ENCODE measurements at places on chromosomes 1 and 21. TPM values are rescaled to one million over a fixed set of nuclear protein-coding genes. Genes with fewer than 3 reads are reported as not detected.

The OR6N1 gene
- total RNA-seq: not detected

The TMEM82 gene
- 2.7 TPM for total RNA-seq

The TMEM54 gene
- 50.1 TPM for total RNA-seq

The VWA5B1 gene
- not detected for total RNA-seq

The DENND2D gene
- 23.2 TPM for total RNA-seq

The ADGRL4 gene
- total RNA-seq: not detected

DNA sequence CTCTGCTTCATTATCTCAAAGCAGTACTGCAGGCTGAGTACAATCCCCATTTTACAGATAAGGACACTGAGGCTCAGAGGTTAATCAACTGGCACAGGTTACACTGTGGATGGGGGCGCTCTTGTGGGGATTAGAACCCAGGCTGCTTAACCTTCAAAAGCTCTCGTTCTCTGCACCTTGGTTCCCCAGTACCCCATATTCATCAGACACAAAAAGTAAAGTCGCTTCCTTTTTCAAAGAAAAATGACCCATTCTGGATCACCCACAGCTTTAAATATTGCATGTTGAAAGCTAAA, 20.5 kb downstream of the SSBP3 start:
- H3K4me1 ChIP-seq: peaks cover 29% of the 10 kb centered on the region
- H3K27me3 ChIP-seq: no peaks in the 10 kb centered on the region
- H3K27ac ChIP-seq: peak overlapping the region; percentile 74
- H3K36me3 ChIP-seq: no peaks in the 10 kb centered on the region
- H3K4me3 ChIP-seq: no peak overlapping the region
- DNase-seq: no peak

GRCh38 chr1:31643976-31644559, 608 bp downstream of the PEF1 start:
- DNase-seq: no peak
- H3K4me3 ChIP-seq: peak overlapping the region; percentile 86
- no peaks in the 10 kb centered on the region for H3K27me3 ChIP-seq
- H3K36me3 ChIP-seq: no peaks in the 10 kb centered on the region
- peak overlapping the region; percentile 100 for H3K27ac ChIP-seq

DNA sequence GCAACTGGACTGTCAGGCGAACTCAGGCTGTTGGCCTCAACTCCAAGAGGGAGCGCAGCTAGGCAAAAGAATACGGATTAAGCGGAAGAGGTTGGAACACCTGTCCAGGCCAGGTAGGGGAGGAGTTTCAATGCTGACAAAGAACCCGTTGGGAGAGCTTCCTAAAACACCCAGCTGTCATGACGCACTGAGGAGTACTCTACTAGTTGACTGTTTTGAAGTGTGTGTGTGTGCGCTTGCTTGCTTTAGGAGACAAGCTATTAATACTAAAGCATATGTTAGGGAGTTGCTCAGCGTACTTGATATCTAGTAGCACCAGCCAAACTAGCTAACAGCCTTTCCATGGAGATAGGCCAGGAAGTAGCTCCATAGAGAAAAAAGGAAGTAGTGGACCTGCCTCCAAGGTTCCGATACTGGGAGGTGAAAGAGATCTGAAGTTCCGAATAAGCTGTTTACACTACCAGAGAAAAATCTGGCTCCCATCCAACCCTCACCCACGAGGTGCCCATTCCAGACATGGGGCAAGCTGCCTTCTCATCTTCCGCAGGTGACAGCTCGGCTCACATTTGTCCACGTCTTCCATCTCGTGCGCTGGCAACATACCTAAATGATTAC, 974 bp upstream of the FNBP1L start:
- no peaks in the 10 kb centered on the region for H3K27me3 ChIP-seq
- peak; percentile 45 for DNase-seq
- H3K4me3 ChIP-seq: peak overlapping the region; percentile 81
- peak overlapping the region; percentile 48 for H3K27ac ChIP-seq
- H3K36me3 ChIP-seq: no peaks in the 10 kb centered on the region
- H3K4me1 ChIP-seq: peaks cover 9% of the 10 kb centered on the region

- DNase-seq: peak; percentile 18
- H3K36me3 ChIP-seq: no peaks in the 10 kb centered on the region
- H3K4me1 ChIP-seq: no peaks in the 10 kb centered on the region
- peak overlapping the region; percentile 65 for H3K4me3 ChIP-seq
These were observed 690 bp downstream of the C1orf216 start for GRCh38 chr1:35717911-35718476.

- H3K27me3 ChIP-seq: no peaks in the 10 kb centered on the region
- no peak overlapping the region for H3K4me3 ChIP-seq
- H3K36me3 ChIP-seq: no peaks in the 10 kb centered on the region
- no peak overlapping the region for H3K27ac ChIP-seq
- DNase-seq: no peak
These were observed 172.8 kb downstream of the ACTL8 start for GRCh38 chr1:17927952-17928351.

DNA sequence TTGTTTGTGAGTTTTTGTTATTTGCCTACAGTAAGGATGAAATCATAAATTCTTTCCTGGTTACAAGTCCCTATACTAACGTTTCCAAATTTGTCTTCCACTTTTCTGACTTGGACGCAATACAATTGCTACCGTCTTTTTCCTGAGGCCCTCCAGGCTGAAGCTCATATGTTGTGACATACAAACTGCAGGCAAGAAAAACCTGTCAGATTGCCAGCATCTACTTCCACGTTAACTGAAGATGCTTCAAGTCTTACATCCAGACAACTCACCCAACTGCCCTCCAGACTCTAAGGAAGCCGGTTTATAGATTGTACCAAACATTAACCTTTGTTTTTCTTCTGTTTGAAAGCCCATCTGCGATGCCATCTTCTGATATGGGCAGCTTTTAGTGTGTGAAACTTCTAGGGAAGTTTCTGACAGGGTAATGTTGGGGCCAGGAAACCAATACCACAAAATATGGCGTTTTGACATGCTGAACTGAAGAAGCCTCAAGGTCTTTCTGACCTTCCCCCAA, 21.4 kb upstream of the RNF11 start:
- H3K36me3 ChIP-seq: no peaks in the 10 kb centered on the region
- H3K27me3 ChIP-seq: no peaks in the 10 kb centered on the region
- no peak overlapping the region for H3K4me3 ChIP-seq
- no peak for DNase-seq
- H3K27ac ChIP-seq: no peak overlapping the region
- no peaks in the 10 kb centered on the region for H3K4me1 ChIP-seq

DNA sequence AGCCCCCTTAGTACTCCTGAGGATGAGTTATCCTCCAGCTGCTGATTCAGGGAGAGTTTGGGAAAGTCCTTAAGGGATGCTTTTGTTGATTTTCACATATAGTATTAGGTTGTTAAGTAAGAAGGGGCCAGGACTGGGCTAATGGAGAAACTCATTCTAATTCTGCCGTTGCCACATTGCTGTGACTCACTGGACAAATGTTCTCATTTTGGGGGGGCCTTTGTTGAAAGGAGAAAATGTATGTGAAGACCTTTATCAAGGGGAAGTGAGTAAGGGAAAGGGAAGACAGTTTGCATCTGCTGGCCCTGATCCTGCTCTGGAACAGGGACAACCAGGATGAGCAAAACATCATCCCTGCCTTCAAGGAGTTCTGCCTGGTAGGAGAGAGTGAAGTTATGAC, 123.2 kb upstream of the FGGY start:
- no peak overlapping the region for H3K27ac ChIP-seq
- DNase-seq: no peak
- no peaks in the 10 kb centered on the region for H3K4me1 ChIP-seq
- H3K36me3 ChIP-seq: no peaks in the 10 kb centered on the region

GRCh38 chr1:53792806-53793205, 45.3 kb downstream of the NDC1 start:
- no peak overlapping the region for H3K27ac ChIP-seq
- DNase-seq: no peak
- H3K36me3 ChIP-seq: no peaks in the 10 kb centered on the region
- H3K27me3 ChIP-seq: no peaks in the 10 kb centered on the region
- H3K4me1 ChIP-seq: no peaks in the 10 kb centered on the region

DNA sequence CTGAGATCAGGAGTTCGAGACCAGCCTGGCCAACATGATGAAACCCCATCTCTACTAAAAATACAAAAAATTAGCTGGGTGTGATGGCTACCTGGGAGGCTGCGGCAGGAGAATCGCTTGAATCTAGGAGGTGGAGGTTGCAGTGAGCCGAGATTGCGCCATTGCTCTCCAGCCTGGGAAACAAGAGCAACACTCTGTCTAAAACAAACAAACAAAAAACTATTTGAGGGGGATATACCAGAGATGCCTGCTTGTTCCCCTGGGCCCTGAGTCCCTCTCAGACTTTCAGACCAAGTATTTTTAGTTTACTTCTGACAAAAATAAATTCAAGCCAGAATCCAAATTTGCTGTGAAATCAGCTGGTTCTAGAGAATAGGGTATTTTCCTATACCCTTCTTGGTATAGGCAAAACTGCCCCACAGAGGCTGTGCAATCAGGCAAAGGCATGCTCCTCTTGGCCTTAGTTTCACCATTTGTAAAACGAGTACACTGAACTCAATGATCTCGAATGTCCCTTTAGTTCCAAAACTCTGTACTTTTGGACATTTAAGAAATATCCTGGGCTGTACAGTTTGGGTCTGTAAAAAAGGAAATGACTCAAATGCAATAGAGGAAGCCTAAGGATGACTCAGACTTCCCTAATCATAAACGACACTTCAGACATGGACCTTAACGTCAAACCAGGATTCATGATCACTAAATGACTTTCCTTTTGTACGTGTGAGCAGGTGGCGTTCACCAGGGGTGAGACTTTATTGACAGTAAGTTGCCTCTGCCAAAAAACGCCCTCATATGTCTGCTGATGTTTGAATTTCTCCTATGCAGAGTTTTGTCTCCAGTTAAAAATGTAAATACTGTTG, 16.1 kb downstream of the ENSA start:
- H3K27me3 ChIP-seq: no peaks in the 10 kb centered on the region
- no peak for DNase-seq
- peaks cover 1% of the 10 kb centered on the region for H3K36me3 ChIP-seq

- no peaks in the 10 kb centered on the region for H3K27me3 ChIP-seq
- no peaks in the 10 kb centered on the region for H3K4me1 ChIP-seq
- no peak for DNase-seq
These were observed 57.9 kb upstream of the RUNX3 start for GRCh38 chr1:24987875-24988557.

DNA sequence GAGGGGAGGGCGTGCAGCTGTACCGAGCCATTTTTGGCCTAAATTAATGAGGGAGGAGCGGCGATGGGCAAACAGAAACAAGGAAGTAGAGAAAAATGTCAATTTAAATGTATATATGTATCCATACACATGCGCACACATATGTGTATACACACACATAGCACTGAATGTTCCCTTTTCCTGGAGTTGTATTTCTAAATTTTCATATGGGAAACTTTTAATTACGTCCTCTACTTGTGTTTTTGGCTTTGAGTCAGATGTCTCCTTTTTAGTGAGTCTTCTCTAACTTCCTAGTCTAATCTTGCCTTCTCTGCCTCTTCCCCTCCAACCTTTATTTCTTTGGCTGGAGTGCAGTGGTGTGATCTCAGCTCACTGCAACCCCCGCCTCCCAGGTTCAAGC, 15.4 kb upstream of the CYYR1 start:
- no peak overlapping the region for H3K4me3 ChIP-seq
- DNase-seq: no peak
- no peaks in the 10 kb centered on the region for H3K4me1 ChIP-seq

DNA sequence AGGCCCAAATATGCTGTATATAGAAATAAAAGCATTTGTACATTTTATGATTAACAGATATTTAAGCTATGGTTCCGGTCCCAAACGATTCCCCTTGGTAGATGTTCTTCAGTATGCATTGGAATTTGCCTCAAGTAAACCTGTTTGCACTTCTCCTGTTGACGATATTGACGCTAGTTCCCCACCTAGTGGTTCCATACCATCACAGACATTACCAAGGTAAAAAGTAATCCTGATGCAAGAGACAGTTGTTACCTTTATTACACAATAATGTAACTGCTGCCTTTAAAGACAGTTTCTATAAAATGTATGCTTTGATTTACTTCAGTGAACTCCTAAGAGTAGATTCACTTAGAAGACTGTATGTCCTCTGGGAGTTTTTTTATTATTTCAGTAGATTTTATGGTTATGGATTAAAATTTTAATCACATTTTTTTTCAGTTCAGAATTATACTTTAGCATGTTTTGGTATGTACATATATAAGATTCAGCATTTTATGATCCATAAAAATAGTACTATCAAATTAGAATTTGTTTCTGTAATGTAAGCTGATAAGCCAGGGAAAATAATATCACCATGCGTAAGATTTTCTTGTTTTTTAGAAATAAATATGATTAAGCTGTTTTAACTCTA, 96.5 kb downstream of the USP25 start:
- no peaks in the 10 kb centered on the region for H3K36me3 ChIP-seq
- H3K27me3 ChIP-seq: no peaks in the 10 kb centered on the region
- no peak overlapping the region for H3K27ac ChIP-seq
- H3K4me1 ChIP-seq: no peaks in the 10 kb centered on the region
- DNase-seq: peak; percentile 43

- H3K36me3 ChIP-seq: no peaks in the 10 kb centered on the region
- H3K4me1 ChIP-seq: 0 out of 2 replicates have a peak, but pooled peaks cover 6% of the 10 kb centered on the region
- no peak overlapping the region for H3K4me3 ChIP-seq
- no peaks in the 10 kb centered on the region for H3K27me3 ChIP-seq
These were observed 9.1 kb downstream of the VANGL2 start for GRCh38 chr1:160409486-160409885.
